ENCODE measurements at places on chromosomes 6 and 20. TPM values are rescaled to one million over a fixed set of nuclear protein-coding genes. Genes with fewer than 3 reads are reported as not detected.

The FAM210B gene
- 38.2 TPM for total RNA-seq

- no peak for DNase-seq
Measured at GRCh38 chr6:33116841-33117711, 41.3 kb downstream of the HLA-DPB1 start.

GRCh38 chr6:159074120-159074684 lies 29.4 kb upstream of the TAGAP start:
- DNase-seq = peak; percentile 27

DNA sequence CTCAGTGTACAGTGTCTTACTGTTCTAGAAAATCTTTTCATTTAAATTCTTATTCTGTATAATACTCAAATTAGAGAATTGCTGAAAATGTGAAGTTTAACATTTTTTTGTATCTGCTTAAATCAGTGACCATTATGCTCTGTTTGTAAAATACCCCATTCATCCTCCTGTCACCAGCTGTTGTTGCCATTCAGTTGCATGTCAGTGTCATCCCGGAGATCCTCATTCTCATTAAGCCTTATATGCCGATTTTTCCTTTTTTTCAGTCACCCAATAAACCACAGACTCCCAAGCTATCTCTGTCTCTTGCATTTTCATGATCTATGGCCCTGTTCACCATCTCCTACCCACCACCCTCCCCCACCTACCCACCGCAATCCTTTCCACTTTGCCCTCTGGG lies 20.4 kb downstream of the GTF2H5 start:
- no peak for DNase-seq

DNA sequence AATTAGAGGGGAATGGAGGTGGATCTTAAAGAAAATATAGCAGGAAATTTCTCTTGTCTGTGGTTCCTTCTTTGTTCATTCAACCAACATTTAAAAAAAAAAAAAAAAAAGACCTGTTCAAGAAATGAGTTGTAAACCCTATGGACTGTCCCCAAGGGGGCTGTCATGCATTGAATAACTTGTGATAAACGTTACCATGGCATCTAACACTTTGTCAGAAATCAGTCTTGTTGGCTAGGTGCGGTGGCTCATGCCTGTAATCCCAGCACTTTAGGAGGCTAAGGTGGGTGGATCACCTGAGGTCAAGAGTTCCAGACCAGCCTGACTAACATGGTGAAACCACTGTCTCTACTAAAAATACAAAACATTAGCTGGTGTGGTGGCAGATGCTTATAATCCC lies 381.7 kb downstream of the BCKDHB start:
- no peak for DNase-seq
